ENCODE measurements at places on chromosomes 4 and X. TPM values are rescaled to one million over a fixed set of nuclear protein-coding genes. Genes with fewer than 3 reads are reported as not detected.

The HPGDS gene
- total RNA-seq, result 5.7 TPM

The NEIL3 gene
- total RNA-seq, result 0.99 TPM

The GAGE2A gene
- total RNA-seq, result not detected

The PDE6B gene
- total RNA-seq, result 2.4 TPM

The PRAF2 gene
- 40.2 TPM for total RNA-seq

The FAM241A gene
- 7.1 TPM for total RNA-seq

The PDE5A gene
- 196 TPM for total RNA-seq

The RHOXF2B gene
- not detected for total RNA-seq

The SOX3 gene
- total RNA-seq, result not detected

The GRID2 gene
- total RNA-seq, result 0.13 TPM

The CYTL1 gene
- 15.2 TPM for total RNA-seq

The ZNF595 gene
- total RNA-seq, result 23.7 TPM

The PPAT gene
- total RNA-seq, result 4.8 TPM

The RCHY1 gene
- total RNA-seq, result 33.5 TPM

The S100G gene
- total RNA-seq, result not detected

The SPANXN3 gene
- not detected for total RNA-seq

The ADH1C gene
- total RNA-seq, result 11.7 TPM

The FGD1 gene
- 12.5 TPM for total RNA-seq

The ALPK1 gene
- total RNA-seq, result 36.7 TPM

The HTRA3 gene
- total RNA-seq, result 129 TPM

The CRMP1 gene
- total RNA-seq, result 2.0 TPM

The FAM9C gene
- total RNA-seq, result not detected

The PCDH7 gene
- 157 TPM for total RNA-seq

The HMGN5 gene
- total RNA-seq, result 8.3 TPM

The MGARP gene
- 3.7 TPM for total RNA-seq

The SCML2 gene
- 2.2 TPM for total RNA-seq

The FMR1NB gene
- not detected for total RNA-seq

The SPIN2A gene
- 1.5 TPM for total RNA-seq

The PPA2 gene
- total RNA-seq, result 62.5 TPM
